RKO (cell line): ENCODE measurements at places on chromosomes 2 and 18.
A peak's percentile ranks its signal among the peaks of the same experiment; 100 is the strongest.

DNA sequence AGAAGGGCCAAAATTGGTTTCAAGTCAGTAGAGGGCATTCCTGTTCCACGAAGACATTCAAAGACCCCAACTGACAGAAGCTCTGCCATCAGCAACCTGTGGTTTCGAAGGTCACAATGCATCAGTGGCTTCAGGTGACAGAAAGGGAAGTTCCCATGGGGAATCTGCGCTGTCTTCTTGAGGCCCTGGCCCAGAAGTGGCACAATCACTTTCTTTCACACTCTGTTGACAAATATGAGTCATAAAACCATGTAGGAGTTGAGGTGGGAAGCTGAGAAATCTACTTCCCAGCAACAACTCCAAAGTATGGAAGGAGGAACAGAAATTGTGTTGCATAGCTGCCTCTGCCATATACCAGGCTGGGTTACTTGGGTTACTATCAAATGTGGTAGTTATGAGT, 621.1 kb upstream of the FANCL start:
- DNase-seq = no peak

DNA sequence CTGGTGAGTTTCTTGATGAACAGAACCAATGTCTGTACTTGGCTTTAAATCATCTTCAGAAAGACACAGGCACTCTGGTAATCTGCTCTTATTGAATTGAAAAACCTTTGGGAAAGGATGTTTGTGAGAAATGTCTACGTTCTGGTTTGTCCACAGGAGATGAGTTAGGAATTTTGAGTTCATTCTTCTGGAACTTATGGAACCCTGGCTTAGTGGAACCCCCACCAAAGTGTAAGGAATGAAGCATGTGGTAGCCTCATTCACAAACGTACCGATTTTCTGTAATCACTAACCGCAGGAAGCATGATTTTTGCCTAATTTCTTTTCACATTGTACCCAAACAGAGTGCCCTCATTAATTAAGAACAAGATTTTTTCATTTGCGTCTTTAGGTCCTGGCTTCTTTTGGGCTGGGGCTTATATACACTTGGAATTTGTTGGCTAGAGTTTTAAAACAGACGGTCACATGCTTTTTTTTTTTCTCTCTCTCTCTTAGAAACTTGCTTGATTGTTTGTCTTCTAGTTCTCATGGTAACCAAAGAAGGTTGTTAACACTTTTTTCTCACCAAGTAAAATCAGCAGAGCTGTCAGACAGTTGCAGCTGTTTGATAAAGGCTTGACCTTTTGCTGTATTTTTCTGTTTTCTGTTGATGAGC, 314.1 kb upstream of the THUMPD2 start:
- DNase-seq = no peak

DNA sequence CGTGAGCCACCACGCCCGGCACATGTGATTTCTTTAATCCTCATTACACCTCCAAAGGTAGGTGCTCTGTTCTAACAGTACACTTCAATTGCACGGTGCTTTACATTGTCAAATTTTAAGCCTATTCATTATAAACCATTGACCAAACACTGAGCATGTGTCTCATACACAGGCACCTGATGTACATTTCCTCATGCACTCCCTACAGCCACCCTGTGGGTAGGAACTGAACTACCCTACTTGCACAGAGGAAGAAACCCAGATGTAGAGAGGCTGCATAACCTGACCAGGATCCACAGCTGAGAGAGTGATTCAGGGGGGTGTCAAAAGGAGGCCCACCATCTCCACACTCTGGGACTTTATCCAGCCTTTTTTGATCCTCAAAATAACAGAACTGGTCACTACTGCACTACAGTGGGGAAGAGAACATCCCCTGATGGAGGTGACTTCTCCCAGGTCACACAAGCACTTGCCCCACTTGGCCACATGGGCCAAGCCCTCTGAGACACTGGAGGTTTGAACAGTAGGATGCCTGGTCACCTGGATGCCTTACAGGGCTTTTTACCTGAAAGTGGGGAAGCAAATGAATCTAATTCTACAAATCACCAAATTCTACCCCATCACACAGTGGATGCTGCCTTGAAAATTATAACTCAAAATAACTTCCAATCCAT, 6.9 kb upstream of the DPYSL5 start:
- peak; percentile 12 for DNase-seq

DNA sequence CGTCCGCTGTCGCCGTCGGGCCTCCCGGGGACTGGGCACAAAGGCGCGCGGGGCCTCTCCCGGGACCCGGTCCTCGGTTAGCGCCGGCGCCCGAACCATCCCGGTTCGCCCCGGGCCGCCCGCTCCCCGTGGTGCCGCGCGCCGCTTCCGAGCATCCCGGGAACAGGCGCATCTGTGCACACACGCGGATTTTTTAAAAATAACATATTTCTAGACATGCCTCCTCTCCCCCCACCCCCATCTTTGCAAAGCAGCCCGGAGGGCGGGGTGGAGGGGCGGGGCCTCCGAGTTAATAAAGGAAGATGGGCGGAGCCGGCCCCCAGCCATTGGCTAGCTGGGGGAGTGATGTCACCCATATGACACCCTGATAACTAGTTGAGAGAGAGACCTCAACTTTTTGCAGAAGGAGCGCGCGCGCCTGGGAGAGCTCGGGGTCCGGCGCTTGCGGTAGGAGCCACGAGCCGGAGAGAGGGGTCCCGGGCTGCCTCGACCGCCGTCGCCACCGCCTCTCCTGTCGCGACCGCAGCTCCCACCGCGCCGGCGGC, at the start of gene SOX11:
SOX11 (plus strand) TSS at position 400 of the 545 bp plus-strand sequence. CDS start 338 bp downstream, outside the sequence.
- no peak for DNase-seq

- peak; percentile 58 for DNase-seq
Observed at GRCh38 chr2:45128580-45128997, 119.3 kb upstream of the SIX2 start.

DNA sequence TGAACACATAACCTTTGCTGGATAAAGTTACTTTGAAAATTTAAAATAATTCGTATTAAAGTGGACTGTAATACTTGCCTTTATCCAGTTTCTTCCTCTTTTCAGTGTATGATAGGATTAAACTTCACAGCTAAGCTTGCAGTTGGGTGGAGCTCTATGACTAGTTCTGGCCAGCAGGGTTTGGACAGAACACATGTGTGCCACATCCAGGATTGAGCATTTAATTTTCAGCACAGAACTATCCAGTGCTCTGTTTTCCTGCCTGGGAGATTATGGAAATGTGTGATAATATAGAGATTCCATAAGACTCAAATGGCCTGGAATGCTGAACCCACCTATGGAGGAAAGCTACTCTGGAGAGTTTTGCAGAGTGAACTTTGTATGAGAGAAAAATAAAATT, 200.2 kb downstream of the OSR1 start:
- DNase-seq = no peak

DNA sequence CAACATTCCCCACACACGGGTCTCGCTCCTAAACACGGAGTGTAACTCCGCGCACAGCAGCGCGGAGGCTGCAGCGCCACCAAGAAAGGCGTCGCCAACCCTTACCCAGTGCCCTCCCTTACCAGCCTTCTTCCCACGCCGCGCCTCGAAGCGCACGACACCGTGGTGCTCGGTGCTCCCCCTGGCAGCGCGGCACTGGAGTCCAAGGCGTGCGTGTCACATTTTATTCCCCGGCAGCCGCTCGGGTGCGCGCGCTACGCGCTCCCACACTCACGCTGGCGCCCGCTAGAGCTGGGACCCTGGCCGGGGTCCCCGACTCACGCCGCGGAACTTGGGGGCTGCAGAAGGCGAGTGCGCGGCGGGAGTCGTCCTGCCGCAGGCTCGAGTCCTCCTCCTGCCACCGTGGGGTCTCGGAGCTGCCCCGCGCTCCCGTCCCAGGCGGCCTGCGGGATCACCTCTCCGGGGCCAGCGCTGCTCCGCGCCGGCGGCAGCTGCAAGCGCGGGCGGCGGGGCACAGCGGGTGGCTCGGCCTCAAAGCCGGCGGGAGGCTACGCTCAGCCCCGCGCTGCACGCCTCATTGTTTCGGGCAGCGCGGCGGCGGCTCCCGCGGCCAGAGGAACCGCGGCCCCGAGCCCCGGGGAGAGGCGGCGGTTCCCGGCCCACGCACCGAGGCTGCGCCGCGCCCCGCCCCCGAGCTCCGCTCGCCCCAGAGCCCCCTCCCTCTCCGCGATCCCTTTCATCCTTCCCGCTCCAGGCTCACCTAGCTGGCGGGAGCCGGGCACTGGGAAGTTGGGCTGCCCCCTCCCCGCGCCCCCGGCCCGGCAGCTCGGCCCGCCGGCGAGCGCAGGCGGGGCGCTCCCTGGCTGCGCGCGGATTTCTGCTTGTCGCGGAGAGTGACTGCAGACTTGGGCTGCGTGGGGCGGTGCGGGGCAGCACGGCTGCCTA, at the start of gene ST6GAL2:
ST6GAL2 (minus strand) TSS at position 197 of the 945 bp plus-strand sequence. CDS start 42,190 bp downstream, outside the sequence.
- no peak for DNase-seq

- no peak for DNase-seq
Observed at GRCh38 chr2:21543630-21544029, 419.9 kb downstream of the TDRD15 start.

DNA sequence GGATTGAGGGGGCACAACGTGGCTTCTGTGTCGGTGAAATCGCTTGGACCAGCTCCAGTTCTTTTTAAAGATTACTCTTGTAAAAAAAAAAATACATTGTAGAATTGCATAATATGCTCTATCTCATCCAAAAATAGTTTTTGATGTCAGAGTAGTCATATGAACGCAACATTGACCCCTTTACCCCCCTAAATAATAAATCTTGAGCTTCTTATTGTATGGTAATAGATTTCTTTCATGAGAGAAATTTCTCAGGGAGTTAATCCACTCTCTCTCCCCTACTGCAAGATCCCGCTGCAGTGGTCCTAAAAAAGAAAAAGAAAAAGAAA, 50.2 kb upstream of the PAIP2B start:
- DNase-seq = no peak

- no peak for DNase-seq
Observed at GRCh38 chr2:205166745-205167144, 515.6 kb upstream of the NRP2 start.

DNA sequence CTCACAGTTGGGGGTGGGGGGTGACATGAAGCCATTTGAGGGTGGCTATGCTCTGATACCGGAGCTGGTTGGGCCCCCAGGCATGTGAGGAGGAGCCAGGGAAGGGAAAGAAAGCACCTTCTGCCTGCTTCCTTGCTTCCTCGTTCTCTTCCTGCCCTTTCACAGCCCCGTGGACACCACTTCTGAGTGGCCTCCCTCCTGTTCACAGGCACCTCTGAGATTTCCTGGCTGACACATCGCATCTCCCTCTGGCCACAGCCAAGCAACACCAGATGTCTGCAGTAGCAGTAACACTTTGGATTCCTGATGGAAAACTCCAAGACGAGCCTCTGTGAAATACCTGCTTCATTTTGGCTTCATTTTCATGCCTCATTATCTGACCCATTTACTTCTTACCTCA, 64.7 kb upstream of the ST3GAL5 start:
- DNase-seq = no peak

DNA sequence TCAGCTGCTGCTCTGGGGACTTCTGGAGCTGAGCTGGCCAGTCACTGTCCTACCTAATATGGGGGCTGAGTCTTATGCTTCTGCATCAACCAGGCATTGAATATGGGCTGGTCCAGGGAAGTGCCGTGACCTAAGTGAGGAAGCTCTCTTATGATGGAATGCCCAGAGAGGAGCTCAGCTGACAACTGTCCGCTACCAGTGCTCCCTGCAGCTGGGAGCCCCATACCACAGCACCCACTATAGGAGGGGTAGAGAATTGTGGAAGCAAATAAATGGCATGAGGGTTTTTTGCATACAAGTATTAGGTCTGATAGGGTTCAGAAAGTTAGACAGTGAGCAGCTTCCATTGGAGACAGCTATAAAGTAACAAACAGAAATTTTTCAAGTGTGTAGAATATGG, 4.5 kb downstream of the TIMM21 start:
- no peak for DNase-seq

DNA sequence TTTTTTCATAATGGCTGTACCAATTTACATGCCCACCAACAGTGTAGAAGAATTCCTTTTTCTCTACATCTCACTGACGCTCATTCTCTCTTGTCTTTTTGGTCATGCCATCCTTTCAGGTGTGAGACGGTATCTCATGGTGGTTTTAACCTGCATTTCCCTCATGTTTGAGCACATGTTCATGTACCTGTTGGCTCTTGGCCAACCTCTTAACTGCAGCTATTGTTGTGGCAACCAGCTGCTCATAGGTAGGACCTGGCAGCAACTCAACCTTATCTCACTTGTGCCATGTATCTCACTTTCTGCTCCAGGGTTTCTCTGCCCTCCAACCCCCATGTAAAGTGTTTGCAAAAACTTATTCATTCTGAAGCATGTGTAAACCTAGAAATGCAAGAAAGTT, 167.5 kb downstream of the UPP2 start:
- DNase-seq = no peak

DNA sequence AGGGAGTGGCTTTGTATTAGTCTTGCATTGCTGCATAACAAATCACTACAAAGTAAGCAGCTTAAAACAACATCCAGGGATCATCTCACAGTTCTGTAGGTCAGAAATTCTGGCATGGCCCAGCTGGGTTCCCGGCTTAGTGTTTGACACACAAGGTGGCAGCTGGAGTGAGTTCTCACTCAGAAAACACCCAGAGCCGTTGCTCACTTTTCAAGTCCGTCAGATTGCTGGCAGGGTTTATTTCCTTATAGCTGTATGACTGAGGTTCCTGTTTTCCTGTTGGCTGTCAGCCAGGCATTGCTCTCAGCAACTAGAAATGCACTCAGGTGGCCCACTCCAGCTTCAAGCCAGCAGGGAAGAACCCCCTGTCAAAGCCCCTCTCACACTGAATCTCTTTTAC, 324.1 kb downstream of the CCDC178 start:
- no peak for DNase-seq

- DNase-seq = no peak
Observed at GRCh38 chr18:67151366-67151765, 365.2 kb downstream of the DSEL start.

DNA sequence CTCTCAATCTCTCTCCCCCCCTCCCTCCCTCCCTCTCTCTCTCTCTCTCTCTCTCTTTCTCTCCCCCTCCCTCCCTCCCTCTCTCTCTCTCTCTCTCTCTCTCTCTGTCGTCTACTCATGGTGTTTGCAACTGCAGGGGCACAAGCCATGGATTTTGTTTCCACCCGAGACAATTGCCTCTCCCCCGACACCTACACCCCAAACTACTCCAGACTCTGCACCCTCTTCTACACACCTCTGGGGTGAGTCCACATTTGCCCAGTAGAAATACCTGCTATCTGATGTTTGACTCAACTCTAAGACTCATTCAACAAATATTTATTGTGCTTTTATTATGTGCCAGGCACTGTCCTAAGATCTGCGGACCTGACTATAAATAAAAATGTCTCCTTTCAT, 93.7 kb downstream of the TMEM17 start:
- DNase-seq = peak; percentile 37
